ENCODE measurements at places on chromosomes 12 and 14.

DNA sequence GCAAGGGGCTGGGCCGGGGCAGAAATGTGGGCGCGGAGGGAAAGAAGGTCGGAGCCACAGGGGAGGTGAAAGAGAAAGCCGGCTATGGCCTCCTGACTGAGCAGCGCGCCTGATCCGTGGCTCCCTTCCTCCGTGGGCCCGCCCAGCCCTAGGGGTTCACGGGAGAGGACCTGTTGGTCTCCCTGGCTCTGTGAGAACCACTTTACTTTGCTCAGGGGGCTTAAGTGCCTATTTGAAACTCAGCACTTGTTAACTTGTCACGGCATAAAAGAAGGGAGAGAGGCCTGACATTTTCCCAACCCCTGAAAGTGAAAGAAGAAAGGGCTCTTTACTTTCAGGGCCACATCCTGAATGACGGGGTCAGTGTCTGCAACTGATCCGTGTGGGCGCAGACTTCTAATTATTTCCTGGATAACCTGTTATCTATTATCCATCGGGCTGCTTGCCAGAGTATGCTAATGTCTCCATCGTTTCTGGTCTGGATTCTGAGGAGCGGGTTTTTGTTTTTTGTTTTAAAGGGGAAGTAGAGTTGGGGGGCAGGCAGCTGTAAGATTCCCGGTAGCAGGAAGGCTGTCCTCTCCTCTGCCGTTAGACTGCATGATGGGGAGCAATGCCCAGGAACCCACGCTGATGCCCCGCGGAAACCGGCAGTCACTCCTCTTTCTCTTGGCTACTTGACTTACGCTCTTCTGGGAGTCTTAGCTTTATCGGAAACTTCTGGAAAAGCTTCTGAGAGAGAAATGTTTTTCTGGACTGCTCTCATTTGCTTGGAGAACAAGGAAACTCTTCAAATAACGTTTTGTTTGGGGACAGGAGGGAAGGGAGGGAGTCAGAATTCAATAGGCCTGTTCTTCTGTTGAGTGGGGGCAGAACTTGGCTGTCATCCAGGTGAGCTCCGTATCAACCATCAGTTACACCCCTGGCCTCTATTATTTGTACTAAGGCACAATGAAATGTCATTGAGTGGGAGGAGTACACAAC lies 127.7 kb upstream of the MAX start:
- peak; percentile 65 for DNase-seq

DNA sequence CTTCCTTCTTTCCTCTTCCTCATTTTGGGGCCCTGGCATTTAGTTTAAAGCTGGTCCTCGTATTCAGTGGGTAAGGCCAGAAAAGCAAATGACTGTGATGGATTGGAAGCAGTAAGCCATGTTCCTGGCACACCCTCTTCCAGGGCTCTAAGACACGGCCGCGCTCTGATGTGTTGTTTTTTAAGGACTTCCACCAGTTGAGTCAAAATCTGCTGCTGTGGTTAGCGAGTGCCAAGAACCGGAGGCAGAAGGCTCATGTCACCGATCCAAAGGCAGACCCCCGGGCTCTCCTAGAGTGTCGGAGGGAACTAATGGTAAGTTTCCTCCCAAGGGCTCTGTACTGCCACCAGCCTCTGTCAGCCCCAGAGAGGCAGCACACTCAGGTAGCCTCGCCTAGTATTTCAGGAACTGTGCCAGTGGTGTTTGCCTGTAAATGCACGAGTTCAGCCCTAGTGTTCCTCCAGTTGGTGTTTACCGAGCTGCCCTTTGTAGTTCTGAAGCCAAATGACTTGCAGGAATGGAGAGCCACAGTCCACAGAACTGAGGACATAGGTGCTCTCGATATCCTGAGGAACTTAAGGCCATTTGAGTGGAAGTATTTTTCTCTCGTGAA lies 72.7 kb downstream of the ESR2 start:
- no peak for DNase-seq

- DNase-seq: no peak
These were observed 543.7 kb upstream of the TMEM132C start for GRCh38 chr12:127723251-127723650.

GRCh38 chr12:11509326-11509725 lies 114.0 kb upstream of the PRB2 start:
- no peak for DNase-seq

GRCh38 chr14:91202234-91202974 lies 42.1 kb downstream of the GPR68 start:
- DNase-seq: no peak

GRCh38 chr12:125300249-125300648 lies 235.0 kb downstream of the AACS start:
- no peak for DNase-seq

- no peak for DNase-seq
These were observed 359.0 kb downstream of the NAV3 start for GRCh38 chr12:78189656-78190055.

DNA sequence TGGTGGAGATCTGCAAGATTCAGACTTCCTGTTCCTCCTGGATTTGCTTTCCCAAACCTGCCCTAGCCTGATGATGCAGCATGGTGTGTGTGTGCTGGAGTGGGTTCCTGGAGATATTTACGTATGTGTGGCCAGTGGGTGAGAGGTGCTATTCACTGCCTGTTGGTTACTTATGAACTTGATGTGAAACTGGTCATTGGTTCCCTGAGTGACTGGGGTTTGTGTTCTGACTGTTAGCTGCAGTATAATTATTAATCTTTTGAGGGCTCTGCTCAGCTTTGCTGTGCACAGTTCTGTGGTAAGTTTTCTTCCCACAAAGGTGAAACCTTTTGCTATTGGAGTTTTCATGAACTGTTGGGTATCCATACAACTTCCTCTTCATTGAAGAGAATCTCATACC lies 541.8 kb upstream of the FBXO33 start:
- no peak for DNase-seq

DNA sequence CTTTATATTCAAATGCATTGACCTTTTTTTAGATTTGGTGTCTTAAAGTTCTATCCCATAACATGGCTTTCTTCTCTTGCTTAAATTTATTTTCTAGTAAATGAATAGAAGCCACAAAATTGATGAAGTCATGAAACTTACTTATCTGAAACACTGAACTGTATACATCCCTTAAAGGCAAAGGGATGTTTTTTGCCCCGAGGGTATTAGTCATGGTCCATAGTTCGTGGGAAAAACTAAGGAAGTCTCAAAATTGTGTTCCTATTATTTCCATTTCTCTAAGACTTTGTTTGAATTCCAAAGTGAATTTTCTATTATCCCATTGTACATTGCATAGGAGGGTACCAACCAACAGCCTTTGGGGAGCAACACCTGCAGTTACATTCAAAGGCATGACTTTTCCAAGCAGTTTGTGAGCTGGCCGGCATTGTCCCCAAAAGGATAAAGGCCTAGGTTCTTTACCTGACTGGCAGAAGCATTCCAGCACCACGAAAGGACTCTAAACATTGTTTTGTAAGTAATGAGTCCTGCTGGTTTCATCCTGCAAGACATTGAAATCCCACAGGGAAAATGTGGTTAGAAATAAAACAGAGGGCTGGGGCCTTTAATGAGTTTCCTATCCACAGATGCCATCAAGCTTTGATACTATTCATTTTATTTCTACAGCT lies 473.5 kb downstream of the PRKD1 start:
- no peak for DNase-seq

- no peak for DNase-seq
These were observed 11.7 kb upstream of the OSBPL8 start for GRCh38 chr12:76571256-76571655.

GRCh38 chr12:53214687-53215455 lies 7.8 kb upstream of the ITGB7 start:
- DNase-seq: no peak

GRCh38 chr12:53107122-53107521 lies 3.8 kb downstream of the SOAT2 start:
- DNase-seq: no peak

GRCh38 chr14:20836668-20837338 lies 34.2 kb upstream of the RNASE1 start:
- DNase-seq: no peak

DNA sequence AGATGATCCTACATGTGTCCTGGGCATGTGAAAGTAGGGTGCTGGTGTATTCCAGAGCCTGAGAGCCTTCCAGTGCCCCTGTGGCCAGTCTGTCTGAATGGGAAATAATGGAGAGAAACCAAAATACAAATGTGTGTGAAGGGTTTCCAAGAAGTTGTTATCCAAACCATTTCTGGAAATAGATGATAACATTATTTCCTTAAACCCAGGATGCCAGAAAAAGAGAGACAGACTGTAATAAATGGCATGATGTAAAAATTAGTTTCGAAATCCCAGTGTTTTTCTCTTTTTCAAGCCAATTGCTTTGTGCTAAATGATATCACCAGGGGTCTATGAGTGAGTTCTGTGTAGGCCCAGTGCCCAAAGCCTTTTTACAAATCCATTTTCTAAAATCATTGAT lies 175.3 kb downstream of the PHLDA1 start:
- no peak for DNase-seq

DNA sequence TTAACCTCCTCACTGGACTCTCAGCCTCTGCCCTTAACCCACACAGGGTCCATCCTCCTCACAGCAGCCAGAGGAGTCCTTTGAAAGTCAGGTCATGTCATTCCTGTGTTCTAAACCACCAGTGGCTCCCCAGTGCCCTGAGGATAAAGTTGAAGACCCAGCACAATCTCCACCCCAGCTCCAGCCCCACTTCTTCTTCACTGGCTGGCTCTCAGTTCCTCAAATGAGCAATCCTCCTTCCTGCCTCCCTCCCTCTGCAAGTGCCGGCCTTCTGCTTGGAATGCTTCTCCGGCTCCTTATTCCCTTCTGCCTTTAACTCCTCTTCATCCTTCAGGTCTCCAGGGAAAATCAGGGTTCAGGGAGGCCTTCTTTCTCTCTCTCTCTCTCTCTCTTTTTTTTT lies 32.0 kb upstream of the SPPL3 start:
- DNase-seq: no peak

DNA sequence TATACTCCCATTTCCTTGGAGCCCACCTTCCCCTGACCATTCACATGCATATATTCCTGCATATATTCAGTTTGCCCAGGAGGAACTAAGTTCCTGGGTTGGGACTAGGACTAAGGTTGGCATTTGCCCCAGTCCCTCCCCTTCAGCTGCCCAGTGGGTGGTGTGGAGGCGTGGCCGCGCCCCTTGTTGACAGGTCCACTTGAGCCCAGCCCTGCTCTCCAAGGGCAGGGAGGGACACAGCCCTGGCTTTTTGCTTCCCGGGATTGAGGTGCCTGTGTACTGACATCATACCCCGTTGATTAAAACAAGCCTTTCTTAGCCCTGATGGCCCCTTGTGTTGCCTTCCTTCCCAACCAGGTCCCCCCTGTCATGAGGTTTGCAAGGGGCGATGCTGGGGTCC lies 7.3 kb downstream of the ERBB3 start:
- peak; percentile 48 for DNase-seq

DNA sequence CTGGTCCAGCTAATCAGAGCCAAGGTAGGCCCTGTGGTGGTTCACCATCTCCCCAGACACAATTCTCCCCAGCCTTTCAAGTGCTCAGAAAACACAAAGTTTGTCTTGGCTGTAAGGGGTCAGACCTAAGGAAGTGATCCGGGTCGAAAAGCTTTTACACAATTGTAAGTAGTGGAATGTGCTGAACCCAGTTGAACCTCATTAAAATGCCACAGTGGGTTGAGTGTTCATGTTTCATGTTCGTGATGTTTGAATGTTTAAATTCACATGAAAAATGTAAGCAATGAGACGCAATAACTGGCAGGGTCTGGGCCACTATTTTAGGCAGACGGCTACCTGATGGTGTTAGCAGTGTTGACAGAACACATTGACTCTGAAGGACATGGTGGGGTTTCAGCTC lies 60.9 kb upstream of the JDP2 start:
- no peak for DNase-seq

- no peak for DNase-seq
These were observed 14.1 kb upstream of the AMN1 start for GRCh38 chr12:31742891-31743290.

GRCh38 chr14:79134361-79134760 lies 964.2 kb downstream of the NRXN3 start:
- DNase-seq: no peak

- no peak for DNase-seq
These were observed 86.3 kb upstream of the NRXN3 start for GRCh38 chr14:78083837-78084236.

- DNase-seq: no peak
These were observed 6.3 kb upstream of the NRIP2 start for GRCh38 chr12:2841056-2841650.

DNA sequence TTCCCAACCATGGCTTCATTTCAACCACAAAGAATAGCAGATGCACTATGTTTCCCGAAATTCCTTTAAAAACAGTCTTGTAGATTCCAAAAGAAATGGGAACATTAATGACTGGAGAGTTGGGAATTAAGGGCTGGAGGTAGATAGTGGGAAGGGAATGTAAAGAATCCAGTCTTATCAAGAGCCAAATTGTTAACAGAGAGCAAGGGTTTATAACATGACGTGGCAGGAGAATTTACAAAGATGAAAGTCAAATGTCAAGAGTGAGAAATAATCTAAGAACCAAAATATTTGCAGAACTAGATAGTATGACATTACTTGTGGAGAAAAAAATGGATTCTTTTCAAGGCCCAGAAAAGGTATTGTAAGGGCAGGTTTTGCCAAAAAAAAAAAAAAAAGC lies 200.9 kb downstream of the GRIN2B start:
- no peak for DNase-seq

DNA sequence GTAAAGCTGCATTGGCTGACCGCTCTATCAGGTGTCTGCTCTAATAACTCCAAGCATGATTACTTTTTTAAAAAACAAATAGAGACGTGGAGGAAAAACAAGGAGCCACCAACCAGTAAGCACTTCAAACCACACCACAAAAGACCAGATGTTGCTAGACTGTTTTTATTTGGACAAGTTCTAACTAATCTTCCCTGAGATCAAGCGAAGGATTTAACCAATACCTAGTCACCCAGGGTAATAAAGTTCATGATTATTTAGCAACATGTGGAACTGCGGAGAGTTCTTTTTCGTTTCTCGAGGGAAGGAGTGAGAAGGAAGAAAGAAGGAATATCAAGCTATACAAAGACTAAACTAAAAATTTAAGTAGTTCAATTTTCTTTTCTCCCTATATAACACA lies 288.1 kb downstream of the DUSP6 start:
- DNase-seq: no peak

GRCh38 chr14:89953602-89954001 lies 928 bp downstream of the EFCAB11 start:
- no peak for DNase-seq

DNA sequence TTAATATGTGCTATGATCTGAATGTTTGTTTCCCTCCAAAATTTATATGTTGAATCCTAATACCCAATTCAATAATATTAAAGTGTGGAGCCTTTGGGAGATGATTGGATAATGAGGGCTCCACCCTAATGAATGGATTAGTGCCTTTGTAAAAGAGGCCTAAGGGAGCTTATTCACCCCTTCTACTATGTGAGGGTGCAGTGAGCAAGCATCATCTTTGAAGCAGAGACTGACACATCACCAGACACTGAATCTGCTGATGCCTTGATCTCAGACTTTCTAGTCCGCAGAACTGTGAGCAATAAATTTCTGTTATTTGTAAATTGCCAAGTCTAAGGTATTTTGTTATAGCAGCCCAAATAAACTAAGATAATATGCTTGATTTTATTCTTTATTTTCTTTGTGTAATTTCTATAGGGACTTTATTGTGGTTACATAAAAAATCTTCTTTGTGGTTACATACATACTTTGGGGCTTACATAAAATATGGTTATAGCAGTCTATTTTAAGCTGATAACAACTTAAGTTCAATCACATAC lies 131.1 kb upstream of the SLC38A2 start:
- DNase-seq: no peak
